ENCODE measurements at places on chromosomes 1 and 21. TPM values are rescaled to one million over a fixed set of nuclear protein-coding genes. Genes with fewer than 3 reads are reported as not detected.

JMJD4 gene
- total RNA-seq = 87.8 TPM

- H3K4me1 ChIP-seq = 0 out of 2 replicates have a peak, but pooled peaks cover under 1% of the 10 kb centered on the region
- no peak overlapping the region for H3K4me3 ChIP-seq
- peaks cover 30% of the 10 kb centered on the region for H3K36me3 ChIP-seq
- H3K27ac ChIP-seq = no peak overlapping the region
- no peak for DNase-seq
Observed at GRCh38 chr1:10101929-10102328, 69.2 kb downstream of the UBE4B start.

DNA sequence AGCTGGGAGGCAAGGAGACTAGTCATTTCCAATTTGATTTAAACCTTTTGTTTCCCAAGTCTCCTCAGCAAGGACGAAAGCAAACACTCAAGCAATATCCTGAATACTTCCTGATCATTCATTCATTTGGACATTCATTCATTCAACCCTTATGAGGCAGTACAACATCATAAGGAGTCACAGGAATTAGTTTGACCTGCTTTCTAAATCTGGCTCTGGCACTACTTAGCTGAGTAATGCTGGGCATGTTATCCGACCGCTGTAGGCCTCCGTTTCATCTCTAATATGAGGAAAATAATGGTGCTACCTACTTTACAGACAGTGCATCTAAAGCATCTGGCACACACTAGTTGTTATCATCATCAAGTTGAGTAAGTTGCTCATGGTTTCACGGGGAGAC is 11.7 kb downstream of the FAM78B start:
- H3K27ac ChIP-seq = no peak overlapping the region
- H3K27me3 ChIP-seq = peaks cover 4% of the 10 kb centered on the region
- no peaks in the 10 kb centered on the region for H3K4me1 ChIP-seq
- H3K4me3 ChIP-seq = no peak overlapping the region

REG4 gene
- total RNA-seq = 0.40 TPM

CA6 gene
- total RNA-seq = not detected

DNA sequence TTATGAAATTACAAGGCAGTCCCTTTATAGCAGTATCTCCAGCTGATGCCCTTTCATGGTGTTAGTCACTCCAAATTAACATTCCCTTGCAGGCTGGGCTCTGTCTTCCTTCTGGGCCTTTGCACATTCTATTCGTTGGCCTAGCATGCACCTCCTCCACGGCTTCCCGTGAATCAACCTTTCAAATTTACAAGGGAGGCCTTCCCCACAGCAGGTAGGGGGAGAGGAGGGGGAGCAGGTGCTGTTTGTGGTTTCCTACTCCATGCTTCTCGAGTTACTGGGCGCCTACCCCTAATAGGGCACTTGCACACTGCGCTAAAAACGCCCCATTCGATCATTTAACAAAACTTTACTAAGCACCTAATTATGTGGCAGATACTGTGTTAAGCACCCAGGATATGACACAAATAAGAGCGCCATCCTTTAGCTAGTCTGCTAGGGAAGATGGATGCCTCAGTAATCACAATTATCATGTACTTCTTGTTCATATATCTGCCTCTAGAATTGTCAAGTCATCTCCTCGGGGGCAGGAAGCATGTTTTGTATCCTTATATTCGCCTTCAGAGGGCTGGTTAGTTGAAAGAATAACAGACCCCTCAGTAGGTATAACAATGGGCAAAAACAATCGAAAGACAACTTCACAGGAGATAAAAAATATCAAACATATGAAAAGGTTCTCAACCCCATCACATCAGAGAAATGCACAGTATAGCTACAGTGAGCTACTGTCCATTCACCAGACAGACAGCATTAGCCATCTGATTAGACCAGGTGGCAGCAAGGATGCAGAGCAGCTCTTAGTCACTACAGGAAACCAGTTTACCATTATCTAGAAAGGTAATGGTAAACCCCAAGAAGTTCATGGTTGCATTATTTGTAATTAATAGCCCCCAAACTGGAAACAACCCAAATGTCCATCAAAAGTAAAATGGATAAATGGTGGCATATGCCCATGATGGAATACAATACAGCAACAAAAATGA is 1.7 kb upstream of the ADAR start:
- H3K4me3 ChIP-seq = peak overlapping the region; percentile 97
- H3K27ac ChIP-seq = peak overlapping the region; percentile 85
- H3K4me1 ChIP-seq = peaks cover 17% of the 10 kb centered on the region
- DNase-seq = peak; percentile 63
- H3K36me3 ChIP-seq = peaks cover 5% of the 10 kb centered on the region

DNA sequence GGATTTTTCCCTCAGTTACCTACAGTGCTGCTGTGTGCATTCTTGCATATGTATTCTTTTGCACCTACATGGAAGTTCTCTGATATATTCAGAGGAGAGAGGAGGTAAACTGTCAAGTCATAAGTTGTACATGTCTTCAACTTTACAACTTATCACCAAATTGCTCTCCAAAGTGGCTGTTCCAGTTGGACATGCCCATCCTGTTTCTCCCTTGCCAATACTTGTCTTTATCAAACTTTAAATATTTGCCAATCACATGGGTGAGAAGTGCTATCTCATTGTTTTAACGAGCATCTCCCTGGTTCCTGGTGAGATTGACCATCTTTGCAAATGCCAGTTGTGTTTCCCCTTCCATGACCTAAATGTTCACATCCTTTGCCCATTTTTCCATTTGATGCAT is 88.2 kb downstream of the KIF26B start:
- H3K27ac ChIP-seq = no peak overlapping the region
- DNase-seq = no peak
- H3K36me3 ChIP-seq = no peaks in the 10 kb centered on the region
- no peak overlapping the region for H3K4me3 ChIP-seq

DNA sequence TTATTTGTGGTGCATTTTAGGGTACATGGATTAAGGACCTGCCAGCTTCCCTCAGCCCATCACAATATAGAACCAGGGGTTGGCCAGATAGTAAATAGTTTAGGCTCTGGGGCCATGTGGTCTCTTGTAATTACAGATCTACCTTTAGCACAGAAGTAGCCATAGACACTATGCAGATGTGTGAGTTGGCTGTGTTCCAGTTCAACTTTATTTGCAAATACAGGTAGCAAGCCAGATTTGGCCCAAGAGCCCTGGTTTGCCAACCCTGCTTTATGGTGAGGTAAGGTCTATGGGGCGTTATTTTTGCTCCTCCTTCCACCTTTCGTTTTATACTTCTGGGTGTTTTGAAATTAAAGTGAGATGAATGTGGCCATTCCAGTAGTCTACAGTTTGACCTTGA is 48.7 kb downstream of the MRPS6 start:
- no peak overlapping the region for H3K4me3 ChIP-seq
- no peaks in the 10 kb centered on the region for H3K27me3 ChIP-seq
- DNase-seq = no peak
- H3K36me3 ChIP-seq = peaks cover 4% of the 10 kb centered on the region

Measured in PC-3 (cell line).